ENCODE measurements at places on chromosomes 1 and 21.
A peak's percentile ranks its signal among the peaks of the same experiment; 100 is the strongest.

DNA sequence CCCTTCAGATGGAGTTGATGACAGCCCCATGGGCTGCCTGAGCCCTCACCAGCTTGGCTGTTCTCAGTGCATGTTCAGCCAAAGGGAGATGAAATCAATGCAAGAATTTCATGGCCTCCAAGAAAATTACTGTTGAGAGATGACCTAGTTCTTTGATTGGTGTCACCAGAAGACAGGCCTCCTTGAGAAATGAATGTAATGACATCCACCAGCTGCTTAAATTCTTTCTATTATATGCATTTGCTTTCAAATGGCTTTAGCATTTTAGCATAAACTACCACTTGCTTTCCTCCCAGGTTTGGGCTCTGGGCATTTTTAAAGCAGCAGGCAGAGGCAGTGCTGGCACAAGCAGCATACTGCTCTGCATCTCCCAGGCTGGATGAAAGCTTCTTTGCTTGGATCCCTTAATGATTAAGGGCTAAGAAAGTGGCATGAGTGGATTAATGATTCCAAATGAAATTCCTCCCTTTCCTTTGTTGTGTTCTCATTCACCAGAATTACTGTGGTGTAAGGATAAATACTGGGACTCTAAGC lies 278.4 kb downstream of the ZNF326 start:
- no peak for DNase-seq

DNA sequence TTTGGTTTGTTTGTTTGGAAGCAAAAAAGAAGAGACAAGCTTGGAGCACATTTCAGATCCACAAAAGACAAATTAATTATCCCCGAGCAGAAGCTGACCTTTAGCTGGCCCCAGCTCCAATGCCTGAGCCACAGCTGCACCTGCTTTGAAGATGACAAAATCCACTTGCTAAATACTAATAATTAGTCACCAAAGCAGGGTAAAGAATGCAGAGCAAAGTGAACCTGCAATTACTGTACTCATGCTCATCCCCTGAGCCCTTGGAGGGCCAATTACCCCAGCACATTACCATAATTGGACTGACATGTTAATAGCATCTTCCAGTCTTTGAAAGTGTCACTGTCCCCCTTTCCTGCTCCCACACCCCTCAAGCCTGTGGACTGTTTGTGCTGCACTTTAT lies 38.2 kb upstream of the KCND3 start:
- DNase-seq: no peak

GRCh38 chr21:33281096-33281652 lies 15.0 kb downstream of the IL10RB start:
- no peak for DNase-seq

GRCh38 chr1:30313584-30313983 lies 409.8 kb downstream of the MATN1 start:
- no peak for DNase-seq

- no peak for DNase-seq
Observed at GRCh38 chr1:242189591-242189990, 190.7 kb upstream of the MAP1LC3C start.

- no peak for DNase-seq
Observed at GRCh38 chr1:192601143-192601542, 25.6 kb downstream of the RGS1 start.

GRCh38 chr21:39083377-39084008 lies 99.8 kb downstream of the PSMG1 start:
- no peak for DNase-seq

DNA sequence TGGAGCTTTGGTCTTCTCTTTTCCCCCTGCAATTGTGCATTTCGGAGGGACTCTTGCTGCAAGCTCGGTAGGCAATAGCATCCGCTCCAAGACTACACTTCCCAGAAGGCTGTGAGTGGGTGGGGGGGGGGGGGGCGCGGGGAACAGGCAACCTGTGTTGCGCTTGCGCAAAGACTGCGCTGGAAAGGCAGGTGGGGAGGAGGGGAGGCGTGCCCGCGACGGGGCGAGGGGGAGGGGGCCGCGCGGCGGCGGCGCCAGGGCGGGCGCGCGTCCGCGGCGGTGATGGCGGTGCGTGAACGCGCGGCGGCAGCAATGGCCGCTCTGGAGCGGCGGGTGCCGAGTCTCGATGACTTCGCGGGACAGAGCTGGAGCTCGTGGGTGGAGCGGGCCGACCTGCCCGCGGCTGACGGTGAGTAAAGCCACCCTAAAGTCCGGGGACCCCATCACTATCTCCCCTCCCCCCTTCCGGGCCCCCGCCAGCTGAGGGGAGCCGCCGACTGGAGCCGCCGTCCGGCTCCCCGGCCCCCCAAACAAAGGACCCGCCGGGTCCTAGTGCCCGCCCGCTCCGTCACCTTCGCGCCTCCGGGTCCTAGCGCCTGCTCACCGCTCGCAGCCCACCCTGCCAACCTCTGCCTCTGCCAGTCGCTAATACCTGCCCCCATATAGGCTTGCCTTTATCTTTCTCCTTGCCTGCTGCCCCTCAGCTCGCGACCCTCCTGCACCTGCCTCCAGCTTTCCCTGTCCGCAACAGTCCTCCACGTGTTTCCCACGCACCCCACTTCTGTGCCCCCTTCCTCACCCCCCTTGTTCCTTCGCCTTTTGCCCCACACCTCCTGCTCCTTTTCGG lies at the start of gene ATXN7L2:
Gene ATXN7L2, plus strand, starts transcription at position 234 of the 847 bp plus-strand sequence. Its CDS starts 49 bp downstream, at position 283.
- DNase-seq: no peak

DNA sequence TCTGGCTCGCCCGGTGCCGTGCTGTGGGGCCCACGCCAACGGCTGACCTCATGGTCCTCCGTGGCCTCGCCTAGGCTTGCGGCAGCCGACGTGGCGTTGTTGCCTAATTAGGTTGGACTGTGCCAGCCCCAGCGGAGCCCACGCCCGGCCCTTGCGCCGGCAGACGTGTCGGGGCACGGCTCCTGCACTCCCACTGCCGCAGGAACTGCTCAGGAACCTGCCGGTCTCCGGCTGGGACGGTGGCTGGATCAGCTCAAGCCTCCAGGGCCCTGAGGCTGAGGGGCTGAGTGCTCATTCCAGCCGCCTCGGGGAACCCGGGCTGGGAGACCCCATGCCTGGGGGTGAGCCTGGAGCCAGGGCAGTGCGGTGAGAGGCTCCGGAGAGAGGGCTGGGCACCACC lies 16.1 kb upstream of the PEX10 start:
- no peak for DNase-seq

DNA sequence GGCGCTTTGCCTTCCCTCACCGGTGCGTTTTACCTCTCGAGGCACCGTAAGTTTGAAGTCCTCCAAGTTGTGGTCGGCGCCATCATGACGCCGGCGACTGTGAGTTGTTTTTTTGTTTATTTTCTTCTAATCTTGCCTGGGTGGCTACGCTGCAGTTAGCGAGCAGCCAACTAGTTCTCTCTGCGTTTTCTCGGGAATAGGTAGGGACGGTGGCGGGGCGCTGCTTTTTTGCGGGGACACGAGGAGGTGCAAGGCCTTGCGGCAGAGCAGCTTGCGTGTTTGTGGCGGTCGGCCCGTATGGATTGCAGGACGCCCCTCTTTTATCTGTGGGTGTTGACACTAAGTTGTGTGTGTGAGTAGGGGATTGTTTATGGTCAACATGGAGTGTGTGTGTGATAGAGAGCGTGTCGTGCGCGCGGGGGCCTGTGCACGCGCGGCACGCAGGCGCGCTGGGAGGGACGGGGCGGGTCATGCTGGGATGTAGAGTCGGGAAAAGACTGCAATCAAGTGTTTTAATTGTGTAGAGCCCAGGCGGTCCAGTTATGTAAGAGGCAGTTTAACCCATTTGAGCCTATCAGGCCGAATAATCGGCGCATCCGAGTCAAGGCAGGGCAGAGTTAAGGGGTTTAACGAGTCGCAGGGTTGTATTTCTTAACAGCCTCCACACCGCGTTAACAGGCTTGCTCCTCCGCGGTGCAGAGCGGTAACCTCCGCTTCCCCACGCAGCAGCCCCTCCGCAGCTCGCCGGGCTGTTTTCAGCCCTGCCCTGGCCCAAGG lies 1.2 kb upstream of the NEGR1 start:
- DNase-seq: peak; percentile 8

DNA sequence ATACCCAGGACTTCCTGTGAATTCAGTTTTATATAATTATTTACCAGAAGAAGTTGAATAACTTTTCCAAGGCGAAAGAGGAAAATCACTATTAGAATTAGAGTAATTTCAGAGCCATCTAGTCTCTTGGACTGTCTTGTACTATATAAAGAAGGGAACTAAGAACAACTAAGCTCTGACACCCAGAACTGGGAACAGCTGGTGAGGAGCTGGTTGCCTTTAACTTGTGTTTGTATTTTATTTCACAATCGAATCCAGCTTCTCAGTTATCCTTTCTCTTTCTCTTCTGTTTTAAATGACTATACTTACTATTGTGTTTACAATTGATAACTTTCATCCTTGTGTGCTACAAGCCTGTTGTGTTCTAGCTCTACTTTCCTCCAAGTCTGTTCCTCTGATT lies 8.4 kb downstream of the SNX27 start:
- DNase-seq: no peak

DNA sequence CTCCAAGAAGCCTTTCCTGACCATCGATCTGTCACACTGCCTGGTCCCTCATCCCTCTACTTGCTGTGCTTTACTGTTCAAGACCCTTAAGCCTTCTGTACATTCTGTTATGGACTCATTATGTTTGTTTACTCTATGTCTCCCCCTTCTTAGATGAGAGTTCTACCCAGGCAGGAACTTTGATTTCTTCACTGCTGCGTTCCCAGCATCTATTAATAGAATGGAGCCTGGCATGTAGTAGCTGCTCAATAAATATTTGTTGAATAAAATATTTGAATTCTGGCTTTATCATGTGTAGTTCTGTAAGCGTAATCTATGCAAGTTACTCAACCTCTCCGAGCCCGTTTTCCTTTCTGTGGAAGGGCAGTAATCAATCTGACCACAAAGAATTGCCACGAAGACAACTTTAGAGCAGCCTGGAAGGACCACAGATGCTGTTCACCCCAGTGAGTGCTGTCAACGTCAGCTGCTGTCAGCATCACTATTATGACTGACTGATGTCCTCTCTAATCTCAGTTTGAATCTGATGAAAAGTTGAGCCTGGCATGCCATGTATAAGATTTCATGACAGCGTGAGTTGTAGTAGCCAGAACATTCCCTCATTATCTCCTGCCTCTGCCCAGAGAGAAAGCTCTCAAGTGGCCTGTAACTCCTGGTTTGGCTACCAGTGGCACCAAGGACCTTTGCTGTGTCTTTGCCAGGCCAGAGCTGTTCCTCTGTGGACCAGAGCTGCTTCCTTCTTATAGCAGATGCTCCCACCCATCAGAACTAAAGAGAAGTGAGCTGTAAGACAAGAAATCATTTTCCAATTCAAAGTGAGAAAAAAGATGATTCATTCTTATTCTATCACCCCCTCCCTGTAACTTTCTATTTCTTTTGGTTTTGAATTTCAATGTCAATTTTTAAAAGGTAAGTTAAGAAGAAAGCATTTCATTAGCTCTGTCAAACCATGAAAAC lies 94.5 kb downstream of the PRDM2 start:
- DNase-seq: no peak

DNA sequence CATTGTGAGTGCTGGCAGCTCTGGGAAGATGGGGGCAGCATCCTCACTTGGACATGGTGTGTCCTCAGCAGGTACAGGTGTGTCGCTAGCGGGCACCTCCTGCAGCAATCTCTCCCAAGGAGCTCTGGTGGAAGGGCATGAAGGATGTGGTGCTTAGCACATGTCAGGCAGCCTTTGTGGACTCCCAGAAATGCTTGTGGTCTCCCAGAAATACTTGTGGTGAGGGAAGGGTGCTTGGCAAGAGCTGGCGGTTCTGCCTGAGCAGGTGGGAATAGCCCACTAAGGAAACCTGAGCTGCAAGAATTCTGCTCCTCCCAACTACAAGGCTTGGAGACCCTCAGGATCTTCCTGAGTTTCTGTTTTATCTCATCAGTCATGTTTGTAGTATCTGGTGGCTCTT lies 371.6 kb downstream of the PRDM2 start:
- no peak for DNase-seq

DNA sequence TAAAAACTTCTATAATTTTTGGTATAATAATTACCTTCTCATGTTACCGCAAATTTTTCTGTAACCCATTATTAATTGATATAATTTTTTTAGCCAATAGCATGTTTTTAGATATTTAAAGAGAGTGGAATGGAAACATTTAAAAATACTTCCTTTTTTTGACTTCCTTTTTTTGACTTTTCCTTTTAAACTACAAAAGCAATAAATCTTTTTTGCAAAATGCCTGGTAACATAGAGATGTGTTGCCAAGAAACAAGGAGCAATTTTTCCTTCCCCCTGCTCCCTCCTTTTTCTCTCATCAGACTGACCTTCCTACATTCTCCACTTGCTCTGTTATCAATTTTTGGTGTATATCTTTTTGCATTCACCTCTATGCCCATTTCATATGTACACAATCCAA lies 666.2 kb downstream of the ADGRL2 start:
- DNase-seq: no peak

DNA sequence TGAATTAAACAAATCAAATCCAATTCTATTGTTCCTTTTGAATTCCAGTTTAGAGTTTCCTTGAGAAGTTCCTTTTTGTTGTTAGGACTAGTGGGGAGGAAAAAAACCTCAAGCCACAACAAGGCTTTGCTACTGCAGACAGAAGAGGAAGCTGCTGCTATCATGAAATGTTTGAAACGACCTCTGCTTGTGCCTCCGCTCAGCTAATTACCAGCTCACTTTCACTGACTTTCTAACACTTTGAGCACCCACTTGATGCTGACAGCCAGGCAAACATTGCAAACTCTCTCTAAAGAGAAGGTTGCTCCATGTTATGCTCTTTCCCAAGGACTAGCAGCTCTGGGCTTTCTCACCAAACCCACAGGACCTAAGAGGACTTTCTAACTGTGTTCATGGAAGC lies 203.9 kb upstream of the PROX1 start:
- DNase-seq: no peak

GRCh38 chr1:20216574-20216973 lies 30.3 kb upstream of the PLA2G2C start:
- DNase-seq: no peak

- DNase-seq: no peak
Observed at GRCh38 chr1:63896755-63897154, 122.9 kb downstream of the ROR1 start.

DNA sequence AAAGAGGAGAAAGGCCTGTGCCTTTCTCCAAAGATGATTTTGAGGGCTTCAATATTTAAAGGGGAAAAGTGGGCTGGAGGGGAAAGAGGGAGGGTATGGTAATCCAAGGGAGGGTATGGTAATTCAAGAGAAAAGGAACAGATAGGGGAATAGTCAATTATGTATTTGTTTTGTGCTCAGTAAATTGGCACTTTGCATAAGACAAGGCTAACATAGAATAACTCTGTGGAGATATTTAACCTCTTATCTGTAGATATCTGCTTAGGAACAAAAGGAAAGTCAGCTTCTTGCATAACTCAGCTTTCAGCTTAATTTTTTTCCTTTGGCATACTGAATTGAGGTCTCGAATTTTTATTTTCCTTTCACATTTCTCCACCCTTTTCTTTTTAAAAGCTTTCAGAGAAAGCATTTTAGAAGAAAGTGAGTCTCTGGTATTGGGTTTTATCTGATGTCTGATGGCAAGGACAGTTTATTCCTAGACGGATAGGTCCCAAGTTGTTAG lies 119.9 kb upstream of the F3 start:
- no peak for DNase-seq

DNA sequence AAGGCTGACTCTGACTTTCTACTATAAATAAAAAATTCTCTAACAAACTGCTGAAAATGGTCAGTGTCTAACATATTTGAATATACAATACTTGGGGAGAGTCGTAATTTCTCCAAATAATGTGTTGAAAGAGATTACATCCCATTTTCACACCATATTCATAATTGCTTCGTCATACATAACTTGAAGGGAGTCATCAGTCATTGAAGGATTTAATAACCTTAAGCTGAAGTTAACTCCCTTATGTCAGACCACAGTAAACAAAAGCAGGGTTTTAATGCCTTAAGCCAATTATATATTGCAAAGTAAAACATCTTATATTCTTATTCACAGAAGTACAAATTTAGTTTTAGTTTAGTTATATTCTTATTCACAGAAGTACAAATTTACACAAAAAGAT lies 129.9 kb downstream of the RERE start:
- DNase-seq: no peak
